Natural killer cell treated with Interleukin-12 subunit alpha and Interleukin-12 subunit beta and Interleukin-15 and Interleukin-18, amount 100 ng/mL, for 72 hours (primary cell): ENCODE measurements at places on chromosomes 2 and 18.

DNA sequence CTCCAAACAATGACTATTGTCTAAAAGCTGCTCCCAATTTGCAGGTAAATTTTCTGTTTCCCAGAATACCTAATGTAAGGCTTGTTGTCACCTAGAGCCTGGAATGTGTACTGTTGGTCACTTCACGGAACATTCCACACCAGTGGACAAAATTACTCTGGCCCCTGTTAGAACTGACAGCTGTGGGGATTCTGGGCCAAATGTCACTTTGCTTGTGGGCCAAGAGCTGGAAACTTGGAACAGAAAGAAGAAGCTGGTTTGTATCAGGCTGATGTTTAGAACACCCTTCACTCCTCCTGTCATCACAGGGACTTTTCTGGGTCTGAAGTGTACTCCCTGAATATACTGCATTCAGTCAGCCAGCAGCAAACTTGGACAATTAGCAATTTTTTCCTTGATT lies 495.6 kb upstream of the SYT4 start:
- DNase-seq, result no peak

DNA sequence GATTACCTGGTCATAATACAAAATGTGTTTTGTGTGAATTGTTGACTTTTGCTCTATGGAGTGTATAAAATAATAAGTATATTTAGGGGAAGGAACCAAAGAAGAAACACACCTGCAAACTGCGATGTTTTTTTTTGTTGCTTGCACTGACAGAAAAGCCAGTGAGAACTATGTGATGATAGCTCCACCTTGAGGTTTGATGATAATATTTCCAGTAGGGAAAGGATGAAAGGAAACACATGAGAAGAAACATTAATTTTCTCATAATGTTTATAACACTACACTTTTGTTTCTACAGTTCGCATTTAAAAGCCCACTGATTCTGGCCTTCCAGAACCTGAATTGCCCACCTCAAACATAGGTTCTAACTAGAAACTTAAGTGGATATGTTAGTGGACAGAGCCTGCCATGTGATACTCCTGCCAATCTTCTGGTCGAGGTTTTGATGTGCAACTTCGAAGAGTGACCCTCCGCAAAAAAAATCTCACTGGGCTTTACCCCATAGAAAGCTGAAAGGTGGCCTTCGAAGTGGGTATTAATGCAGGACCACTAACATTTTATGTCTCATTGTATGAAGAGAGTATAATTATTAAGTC lies 476.4 kb upstream of the SPHKAP start:
- no peak for DNase-seq

DNA sequence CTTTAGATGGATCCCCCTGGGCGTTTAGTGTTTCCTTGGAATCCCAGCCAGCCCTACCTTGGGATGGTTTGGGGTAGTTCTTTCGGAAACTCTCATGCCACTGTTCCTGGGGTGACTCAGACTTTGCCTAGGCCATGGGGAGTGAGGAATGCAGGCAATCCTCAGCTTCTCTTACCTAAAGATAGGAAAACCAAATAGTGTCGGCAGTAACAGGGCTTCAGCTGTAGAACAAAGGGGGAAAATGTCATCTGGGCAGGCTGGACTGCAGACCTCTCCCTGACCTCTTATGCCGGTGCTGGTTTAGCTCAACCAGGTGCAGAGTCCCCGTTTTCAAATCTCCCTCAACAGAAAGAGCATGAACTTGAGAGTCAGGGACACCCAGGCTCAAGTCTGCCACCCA lies 252.1 kb downstream of the TSN start:
- no peak for DNase-seq

- DNase-seq, result no peak
Observed at GRCh38 chr2:226995625-226996041, 159.8 kb downstream of the RHBDD1 start.

DNA sequence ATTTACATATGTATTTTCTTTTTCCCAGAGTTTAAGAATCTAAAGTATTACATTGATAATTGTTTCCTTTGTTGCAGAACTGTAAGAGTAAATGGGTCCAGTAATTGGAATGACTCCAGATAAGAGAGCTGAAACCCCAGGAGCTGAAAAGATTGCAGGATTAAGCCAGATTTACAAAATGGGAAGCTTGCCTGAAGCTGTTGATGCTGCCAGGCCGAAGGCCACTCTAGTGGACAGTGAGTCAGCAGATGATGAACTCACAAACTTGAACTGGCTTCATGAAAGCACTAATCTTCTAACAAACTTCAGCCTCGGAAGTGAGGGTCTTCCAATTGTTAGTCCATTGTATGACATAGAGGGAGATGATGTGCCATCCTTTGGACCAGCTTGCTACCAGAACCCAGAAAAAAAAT lies 183.8 kb upstream of the STON1 start:
- no peak for DNase-seq

- DNase-seq, result no peak
Observed at GRCh38 chr2:171878481-171878993, 15.5 kb downstream of the SLC25A12 start.
